ENCODE measurements at places on chromosomes 5 and 9. TPM values are rescaled to one million over a fixed set of nuclear protein-coding genes. Genes with fewer than 3 reads are reported as not detected.

The CRHBP gene
- 4.7 TPM for total RNA-seq

The CER1 gene
- total RNA-seq = 0.72 TPM

The C5orf46 gene
- total RNA-seq = not detected

The STPG3 gene
- not detected for total RNA-seq

The SLC6A18 gene
- not detected for total RNA-seq

The EIF4E1B gene
- total RNA-seq = 0.44 TPM

The SLC1A1 gene
- total RNA-seq = 47.2 TPM

The EIF4EBP3 gene
- total RNA-seq = 0.40 TPM

The ST6GALNAC6 gene
- total RNA-seq = 58.8 TPM

The OXCT1 gene
- total RNA-seq = 50.9 TPM

The SLC27A6 gene
- 5.6 TPM for total RNA-seq
